ENCODE measurements at places on chromosomes 7 and 10.

DNA sequence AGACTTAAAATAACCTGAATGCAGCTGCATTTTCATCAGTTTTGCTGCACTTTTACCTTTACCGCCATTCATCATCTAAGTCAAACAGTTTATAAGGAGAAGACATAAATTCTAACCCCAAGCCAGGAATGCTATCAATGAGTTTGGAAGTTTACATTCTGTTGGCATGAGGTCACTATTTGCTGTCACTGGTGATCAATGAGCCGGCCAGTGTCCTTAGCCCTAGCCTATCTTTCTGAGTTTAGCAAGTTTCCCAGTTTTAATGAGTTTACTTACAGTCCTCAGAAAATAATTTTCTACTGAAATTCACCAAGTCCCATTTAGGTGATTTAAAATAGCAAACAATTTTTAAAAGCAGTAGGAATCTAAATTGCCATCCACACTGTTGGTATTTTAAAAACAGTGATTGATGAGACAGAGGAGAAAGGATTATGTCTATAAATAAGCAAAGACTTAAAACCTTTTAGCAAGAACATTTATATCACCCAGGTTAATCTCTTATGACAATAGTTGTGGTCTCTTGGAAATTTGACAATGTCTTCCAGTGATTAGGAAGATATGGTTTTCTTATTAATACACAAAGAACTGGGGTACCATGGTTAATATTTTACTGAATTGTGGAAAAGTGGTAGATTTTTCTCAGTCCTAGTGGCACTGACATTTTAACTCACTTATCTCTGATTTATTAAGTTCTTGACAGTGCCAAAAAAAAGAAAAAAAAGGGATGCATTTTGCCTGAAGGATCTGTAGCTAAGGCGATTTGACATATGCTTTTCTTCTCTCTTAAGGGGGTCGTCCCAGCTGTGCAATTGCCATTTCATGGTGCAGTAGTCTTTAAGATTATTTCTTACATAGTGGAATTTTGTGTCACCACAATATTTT is 443.4 kb upstream of the ANKRD30A start:
- DNase-seq: no peak

- DNase-seq: no peak
Observed at GRCh38 chr10:60798870-60799269, 20.6 kb downstream of the CDK1 start.

DNA sequence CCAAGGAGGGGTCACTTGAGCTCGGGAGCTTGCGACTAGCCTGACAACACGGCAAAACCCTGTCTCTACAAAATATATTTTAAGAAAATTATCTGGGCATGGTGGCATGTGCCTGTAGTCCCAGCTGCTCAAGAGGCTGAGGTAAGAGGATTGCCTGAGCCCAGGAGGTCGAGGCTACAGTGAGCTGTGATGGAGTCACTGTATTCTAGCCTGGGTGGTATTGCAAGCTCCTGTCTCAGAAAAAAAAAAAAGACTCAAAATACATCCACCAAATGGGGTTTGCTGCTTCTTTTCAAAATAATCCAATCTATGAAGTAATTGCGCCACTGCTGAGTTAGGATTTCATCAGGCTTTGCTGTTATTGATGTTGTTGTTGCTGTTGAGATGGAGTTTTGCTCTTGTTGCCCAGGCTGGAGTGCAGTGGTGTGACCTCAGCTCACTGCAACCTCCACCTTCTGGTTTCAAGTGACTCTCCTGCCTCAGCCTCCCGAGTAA is 11.1 kb upstream of the VIM start:
- DNase-seq: no peak

DNA sequence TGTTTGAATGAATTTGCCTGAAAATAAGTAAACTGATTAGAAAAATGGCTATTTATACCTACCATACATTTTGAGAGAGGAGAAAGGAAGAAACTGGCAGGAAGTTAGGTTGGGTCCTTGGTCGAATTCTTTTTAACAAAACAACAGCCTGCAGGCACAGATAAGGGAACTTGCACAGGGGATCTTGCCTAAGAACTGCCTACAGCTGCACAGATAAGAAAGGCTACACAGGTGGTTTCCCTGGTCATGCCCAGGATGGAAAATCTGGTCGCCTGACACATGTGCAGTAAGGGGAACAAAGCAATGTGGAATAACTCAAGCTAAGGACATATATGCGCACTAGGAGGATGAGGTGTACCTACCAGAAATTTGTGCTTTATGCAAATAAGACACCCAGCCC is 732.1 kb upstream of the POT1 start:
- no peak for DNase-seq

DNA sequence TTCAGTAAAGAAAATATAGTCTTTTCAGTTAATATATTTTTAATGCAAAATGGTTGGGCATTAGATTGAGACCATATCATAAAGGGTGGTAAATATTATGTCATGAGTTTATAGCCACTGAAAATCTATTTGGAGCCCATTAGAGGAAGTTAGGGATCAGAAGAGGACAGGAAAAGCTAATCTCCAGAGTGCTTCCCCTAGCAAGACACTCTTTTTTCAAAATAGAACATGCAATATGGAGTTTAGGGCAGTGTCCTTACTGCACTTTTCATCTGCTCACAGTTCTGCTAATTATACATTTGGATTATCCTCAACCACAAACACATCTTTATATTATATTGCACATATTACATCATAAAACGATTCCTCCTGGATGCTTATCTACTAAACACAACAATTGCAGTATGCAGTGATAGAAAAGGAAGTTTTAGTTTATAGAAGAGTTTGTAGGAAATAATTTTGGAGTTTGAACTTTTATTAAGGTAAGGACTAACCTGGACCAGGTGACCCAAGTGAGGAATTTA is 159.8 kb downstream of the PHF14 start:
- no peak for DNase-seq

DNA sequence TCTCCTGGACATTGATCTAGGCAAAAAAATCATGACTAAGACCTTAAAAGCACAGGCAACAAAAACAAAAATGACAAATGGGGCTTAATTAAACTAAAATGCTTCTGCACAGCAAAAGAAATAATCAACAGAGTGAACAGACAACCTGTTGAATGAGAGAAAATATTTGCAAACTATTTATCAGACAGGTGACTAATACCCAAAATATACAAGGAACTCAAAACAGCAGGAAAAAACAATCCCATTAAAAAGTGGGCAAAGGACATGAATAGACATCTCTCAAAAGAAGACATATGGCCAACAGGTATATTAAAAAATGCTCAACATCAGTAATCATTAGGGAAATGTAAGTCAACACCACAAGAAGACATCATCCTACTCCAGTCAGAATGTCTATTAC is 166.8 kb downstream of the MTERF1 start:
- no peak for DNase-seq

DNA sequence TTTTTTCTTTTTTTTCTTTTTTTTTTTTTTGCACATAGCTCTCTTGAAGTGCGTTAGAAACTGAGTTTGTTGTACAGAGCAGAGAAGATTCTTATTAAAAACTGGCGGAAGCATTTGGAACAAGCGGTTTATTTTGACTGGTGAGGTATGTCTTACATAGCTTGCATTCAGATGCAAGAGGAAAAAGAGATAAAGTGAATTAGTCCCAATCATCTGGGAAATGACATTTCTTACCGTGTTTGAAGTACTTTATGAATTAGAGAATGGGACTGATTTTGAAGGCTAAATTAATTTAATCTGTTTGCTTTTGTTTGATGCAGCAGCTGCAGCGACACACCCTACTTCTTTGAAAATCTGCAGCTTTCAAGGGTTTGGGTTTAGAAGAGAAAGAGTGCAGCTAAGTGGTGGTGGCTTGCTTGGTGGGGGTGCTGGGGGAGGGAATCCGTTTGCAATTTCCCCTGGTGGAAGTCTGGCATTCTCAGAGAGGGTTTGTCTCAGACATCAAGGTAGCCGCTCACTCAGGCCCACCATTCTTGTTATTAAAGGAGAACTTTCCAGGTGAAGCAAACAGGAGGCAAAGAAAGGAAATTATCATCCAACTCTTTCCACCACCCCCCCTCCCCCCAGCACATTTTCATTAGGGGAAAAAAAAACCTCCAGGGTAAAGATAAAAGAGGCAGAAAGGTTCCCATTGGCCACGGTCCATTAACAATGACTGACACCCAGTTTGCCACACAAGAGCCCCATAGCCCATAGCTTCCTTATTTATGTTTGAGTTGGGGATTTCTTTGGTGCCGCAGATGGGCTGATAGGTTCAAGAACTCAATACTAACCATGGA is 231.7 kb downstream of the SKIDA1 start:
- DNase-seq: no peak

DNA sequence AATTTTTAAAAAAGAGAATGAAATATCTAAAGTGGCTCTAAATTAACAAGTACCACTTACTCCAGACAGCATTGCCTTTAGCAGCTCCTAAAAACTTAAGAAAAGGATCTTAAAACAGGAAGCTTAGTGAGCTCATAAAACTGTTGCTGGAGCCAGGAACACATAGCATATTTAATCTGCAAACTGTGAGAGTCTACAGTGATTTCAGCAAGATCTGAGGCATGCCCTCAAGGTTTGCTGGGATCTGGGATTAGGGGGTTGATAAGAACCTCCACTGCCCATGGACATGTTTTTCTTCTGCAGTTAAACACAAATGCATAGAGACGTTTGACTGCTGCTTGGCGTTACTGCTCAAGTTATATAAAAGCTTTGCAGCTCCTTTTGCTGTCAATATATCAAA is 3.8 kb downstream of the GLI3 start:
- DNase-seq: peak; percentile 45

DNA sequence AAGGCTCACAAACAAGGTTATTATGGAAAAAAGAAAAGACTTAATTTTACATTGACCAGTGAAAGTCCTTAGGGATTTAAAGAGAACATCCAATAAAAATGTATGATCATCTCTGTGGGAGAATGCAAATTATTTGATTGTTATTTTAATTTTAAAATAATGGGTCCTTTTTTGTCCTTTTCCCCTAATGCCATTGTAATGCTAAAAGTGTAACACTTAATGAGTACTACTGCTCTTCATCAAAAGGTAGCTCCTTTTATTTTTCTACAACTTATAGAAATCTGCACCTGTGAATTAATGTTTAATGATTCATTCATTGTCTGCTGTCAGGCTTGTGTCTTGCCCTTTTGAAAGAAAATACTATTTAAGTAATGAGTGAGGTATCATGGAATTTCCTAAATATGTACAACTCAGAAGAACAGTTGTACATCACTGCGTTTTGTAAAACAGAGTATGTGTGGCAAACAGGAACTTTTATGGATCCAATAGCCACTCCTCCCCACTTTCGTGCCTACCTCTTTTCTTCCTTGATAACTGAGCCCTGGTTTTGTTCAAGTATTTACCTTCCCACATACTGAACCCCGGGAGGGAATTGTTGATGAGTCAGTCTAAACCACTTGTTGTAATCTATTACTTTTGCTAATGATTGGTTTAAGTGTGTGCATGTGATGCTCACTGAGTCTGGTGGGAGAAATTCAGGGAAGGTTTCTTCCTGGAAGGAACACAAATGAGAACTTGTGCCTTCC is 19.9 kb upstream of the TRUB1 start:
- peak; percentile 66 for DNase-seq

DNA sequence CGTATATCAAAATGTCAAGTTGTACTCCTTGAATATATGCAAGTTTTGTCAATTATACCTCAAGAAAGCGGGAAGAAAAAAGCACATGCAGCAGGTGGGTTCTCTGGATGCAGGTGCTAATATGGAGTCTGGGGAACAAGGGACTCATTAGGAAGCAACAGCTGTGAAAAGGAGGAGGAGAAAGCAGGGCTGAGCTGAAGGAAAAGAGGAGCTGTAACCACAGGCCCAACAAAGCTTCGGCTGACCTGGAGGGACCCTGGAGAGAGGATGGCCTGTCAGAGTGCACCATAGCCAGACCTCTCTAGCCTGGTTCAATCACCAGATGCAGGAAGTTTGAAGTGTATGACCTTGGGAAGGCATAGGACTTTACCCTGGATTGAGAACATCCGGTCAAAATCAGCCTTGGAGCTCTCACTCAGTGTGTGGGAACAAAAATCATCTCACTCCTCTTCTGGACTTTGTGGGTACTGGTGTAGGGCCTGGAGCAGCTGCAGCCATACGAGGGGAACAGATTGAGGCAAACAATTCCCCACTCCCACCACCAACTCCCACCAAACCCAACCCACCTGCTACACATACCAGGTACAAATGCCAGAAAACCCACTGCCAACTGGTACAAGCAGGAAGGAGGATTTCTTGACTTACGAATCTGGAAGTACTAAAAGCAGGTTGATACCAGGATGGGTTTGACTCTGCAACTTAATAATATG is 36.7 kb downstream of the NPTX2 start:
- peak; percentile 64 for DNase-seq

DNA sequence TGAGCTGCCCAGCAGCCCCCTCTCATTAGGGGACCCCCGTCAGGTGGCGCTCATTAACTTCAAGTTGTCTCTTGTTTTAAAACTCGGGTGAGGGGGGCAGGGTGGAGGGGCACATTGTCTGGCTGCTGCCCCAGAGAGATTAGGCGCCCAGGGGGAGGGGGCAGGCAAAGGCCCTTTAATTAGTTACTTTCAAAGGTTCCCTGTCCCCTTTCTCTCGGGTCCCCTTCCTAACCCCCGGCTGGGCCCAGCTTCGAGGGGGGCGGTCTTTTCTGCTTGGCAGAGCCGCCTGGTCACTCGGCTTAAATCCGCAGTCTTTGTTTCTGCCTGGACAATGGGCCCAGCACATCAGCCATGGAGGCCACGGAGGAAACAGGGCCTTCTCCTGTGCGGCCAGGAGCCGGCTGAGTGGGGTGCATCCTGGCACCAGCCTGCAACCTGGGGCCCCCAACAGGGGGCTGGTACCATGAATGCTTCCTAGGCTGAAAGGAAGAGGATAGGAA is 38.9 kb upstream of the SLF2 start:
- no peak for DNase-seq

- DNase-seq: no peak
Observed at GRCh38 chr7:137969828-137970227, 32.1 kb downstream of the CREB3L2 start.

GRCh38 chr10:112613620-112614019 is 166.6 kb downstream of the VTI1A start:
- DNase-seq: no peak

GRCh38 chr10:125159486-125159931 is 854 bp downstream of the CTBP2 start:
- peak; percentile 92 for DNase-seq

- peak; percentile 45 for DNase-seq
Observed at GRCh38 chr7:155231941-155232340, 65.7 kb upstream of the INSIG1 start.

GRCh38 chr10:129900825-129901224 is 63.2 kb downstream of the EBF3 start:
- DNase-seq: no peak
